ENCODE measurements at places on chromosomes 13 and 19. TPM values are rescaled to one million over a fixed set of nuclear protein-coding genes. Genes with fewer than 3 reads are reported as not detected.

GADD45GIP1 gene
- 19.4 TPM for total RNA-seq

GRCh38 chr19:1856698-1857603, 6.4 kb downstream of the KLF16 start:
- H3K4me3 ChIP-seq: peak overlapping the region; percentile 87
- H3K27me3 ChIP-seq: no peaks in the 10 kb centered on the region
- DNase-seq: peak; percentile 70
- no peaks in the 10 kb centered on the region for H3K36me3 ChIP-seq
- peak overlapping the region; percentile 96 for H3K27ac ChIP-seq

DNA sequence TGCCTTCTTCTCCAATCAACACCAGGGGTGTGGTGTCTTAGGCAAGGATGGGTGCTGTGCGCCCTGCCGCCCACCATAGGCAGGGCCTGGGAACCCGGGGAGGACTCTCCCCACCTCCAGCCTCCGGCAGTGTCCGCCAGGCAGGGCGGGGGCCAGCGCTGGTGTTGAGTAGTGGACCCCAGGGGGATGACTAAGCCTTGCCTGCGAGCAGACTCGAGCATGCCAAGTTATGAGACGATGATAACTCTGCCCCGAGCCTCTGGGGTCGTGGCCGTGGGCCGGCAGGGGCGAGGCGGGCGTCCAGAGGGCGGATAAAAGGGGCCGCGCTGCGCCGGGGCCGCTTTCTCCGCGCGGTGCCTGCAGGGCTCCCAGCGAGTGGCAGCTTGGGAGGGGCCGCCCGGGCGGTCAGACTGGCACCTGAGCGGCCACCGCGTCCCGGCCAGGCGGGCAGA, at the start of gene MEDAG:
MEDAG (plus strand) TSS at position 340 of the 452 bp plus-strand sequence. CDS start 245 bp downstream, outside the sequence.
- no peak for DNase-seq
- peaks cover 3% of the 10 kb centered on the region for H3K36me3 ChIP-seq
- H3K4me1 ChIP-seq: peaks cover 16% of the 10 kb centered on the region
- no peak within 1 kb of the TSS for H3K27ac ChIP-seq
- no peak within 1 kb of the TSS for H3K4me3 ChIP-seq

CAPN12 gene
- total RNA-seq: 26.4 TPM

GRCh38 chr13:97243915-97244781, 22.0 kb downstream of the MBNL2 start:
- H3K4me3 ChIP-seq: no peak overlapping the region
- no peak for DNase-seq
- no peaks in the 10 kb centered on the region for H3K36me3 ChIP-seq
- H3K4me1 ChIP-seq: peaks cover 12% of the 10 kb centered on the region
- H3K27ac ChIP-seq: no peak overlapping the region
- H3K27me3 ChIP-seq: no peaks in the 10 kb centered on the region

DNA sequence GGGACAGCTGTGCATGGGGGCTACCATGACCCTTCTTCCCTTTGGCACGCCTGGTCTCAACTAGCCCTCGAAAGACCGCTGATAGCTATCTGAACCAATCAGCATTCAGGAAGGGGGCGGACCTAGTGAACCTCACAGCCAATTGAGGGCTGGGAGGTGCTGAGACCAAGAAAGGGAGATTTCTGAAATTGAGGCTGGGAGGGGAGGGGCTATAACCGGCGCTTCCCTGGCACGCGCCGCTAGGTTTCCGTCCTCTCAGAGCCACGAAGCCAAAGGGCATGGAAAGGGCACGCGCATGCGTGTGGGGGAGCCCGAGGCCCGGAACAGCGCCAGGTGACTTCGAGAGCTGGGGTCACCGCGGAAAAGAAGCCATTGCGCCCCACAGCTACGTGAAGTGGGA, 4.2 kb upstream of the PAFAH1B3 start:
- H3K27me3 ChIP-seq: peaks cover 9% of the 10 kb centered on the region
- no peak for DNase-seq
- H3K4me3 ChIP-seq: no peak overlapping the region
- H3K27ac ChIP-seq: no peak overlapping the region
- peaks cover 14% of the 10 kb centered on the region for H3K4me1 ChIP-seq

GRCh38 chr19:1082165-1082927, 12.8 kb downstream of the POLR2E start:
- H3K4me1 ChIP-seq: peaks cover 21% of the 10 kb centered on the region
- peak; percentile 89 for DNase-seq

GRCh38 chr19:44111910-44112463, 1.2 kb upstream of the ZNF225 start:
- peaks cover 17% of the 10 kb centered on the region for H3K4me1 ChIP-seq
- DNase-seq: no peak
- peaks cover 45% of the 10 kb centered on the region for H3K36me3 ChIP-seq
- no peaks in the 10 kb centered on the region for H3K27me3 ChIP-seq
- peak overlapping the region; percentile 53 for H3K4me3 ChIP-seq

- no peak for DNase-seq
- H3K36me3 ChIP-seq: peaks cover 34% of the 10 kb centered on the region
- peaks cover 5% of the 10 kb centered on the region for H3K4me1 ChIP-seq
- no peaks in the 10 kb centered on the region for H3K27me3 ChIP-seq
- no peak overlapping the region for H3K4me3 ChIP-seq
- no peak overlapping the region for H3K27ac ChIP-seq
These were observed 9.6 kb downstream of the PLPPR3 start for GRCh38 chr19:812049-812746.

DNA sequence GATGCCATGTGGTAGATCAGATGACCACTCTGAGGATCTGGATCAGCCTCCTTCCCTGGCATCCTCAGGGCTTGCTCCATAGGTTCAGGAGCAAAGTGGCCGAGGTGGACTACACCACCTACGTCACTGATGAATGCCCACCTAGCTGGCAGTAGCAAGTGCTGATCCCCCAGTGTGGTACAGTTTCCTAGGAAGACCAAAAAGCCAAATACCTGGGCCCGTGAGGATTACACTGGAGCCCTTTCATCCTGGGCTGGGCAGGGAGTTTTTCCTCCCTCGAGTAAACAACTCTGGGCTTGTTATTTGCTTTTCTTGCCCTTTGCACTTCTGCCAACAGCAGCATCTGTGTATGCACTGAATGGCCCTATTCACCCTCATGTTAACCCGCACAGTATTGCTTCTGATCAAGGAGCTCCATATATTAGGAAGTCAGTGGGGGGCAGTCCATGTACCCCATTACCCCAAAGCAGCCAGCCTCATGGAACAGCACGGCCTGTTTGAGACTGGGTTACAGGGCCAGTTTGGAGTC, 3.3 kb upstream of the MYADM start:
- no peak overlapping the region for H3K4me3 ChIP-seq
- H3K27me3 ChIP-seq: peaks cover 2% of the 10 kb centered on the region
- H3K36me3 ChIP-seq: no peaks in the 10 kb centered on the region
- DNase-seq: no peak
- H3K27ac ChIP-seq: no peak overlapping the region
- peaks cover 19% of the 10 kb centered on the region for H3K4me1 ChIP-seq

DNA sequence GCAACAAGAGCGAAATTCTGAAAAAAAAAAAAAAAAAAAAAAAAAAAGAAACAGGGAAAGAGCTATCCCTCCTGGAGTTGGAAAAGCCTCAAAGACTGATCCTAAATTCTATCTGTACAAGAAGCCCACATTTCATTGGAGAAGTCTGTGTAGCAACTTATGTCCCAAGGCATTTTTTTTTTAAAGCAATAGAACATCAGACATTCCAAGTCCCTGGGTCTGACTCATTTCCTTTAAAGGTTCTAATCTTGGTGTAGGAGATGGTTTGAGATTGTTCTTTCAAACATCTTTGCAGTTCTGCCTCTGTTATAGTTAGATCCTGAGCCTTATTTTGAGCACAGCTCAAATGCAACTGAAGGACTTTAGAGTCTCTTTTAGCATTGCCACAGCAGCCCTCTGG, 706.5 kb upstream of the MIR17HG start:
- no peak overlapping the region for H3K27ac ChIP-seq
- H3K27me3 ChIP-seq: no peaks in the 10 kb centered on the region
- DNase-seq: no peak
- H3K36me3 ChIP-seq: no peaks in the 10 kb centered on the region
- no peak overlapping the region for H3K4me3 ChIP-seq

TIMM50 gene
- total RNA-seq: 46.8 TPM

GRCh38 chr13:95267662-95268342, 33.4 kb downstream of the ABCC4 start:
- no peak overlapping the region for H3K27ac ChIP-seq
- no peak for DNase-seq
- H3K4me1 ChIP-seq: no peaks in the 10 kb centered on the region
- H3K27me3 ChIP-seq: no peaks in the 10 kb centered on the region

- H3K4me3 ChIP-seq: peak overlapping the region; percentile 73
- peaks cover 42% of the 10 kb centered on the region for H3K4me1 ChIP-seq
- H3K36me3 ChIP-seq: peaks cover 37% of the 10 kb centered on the region
- peak overlapping the region; percentile 81 for H3K27ac ChIP-seq
- DNase-seq: no peak
These were observed 26.3 kb downstream of the SAE1 start for GRCh38 chr19:47156861-47157430.

DNA sequence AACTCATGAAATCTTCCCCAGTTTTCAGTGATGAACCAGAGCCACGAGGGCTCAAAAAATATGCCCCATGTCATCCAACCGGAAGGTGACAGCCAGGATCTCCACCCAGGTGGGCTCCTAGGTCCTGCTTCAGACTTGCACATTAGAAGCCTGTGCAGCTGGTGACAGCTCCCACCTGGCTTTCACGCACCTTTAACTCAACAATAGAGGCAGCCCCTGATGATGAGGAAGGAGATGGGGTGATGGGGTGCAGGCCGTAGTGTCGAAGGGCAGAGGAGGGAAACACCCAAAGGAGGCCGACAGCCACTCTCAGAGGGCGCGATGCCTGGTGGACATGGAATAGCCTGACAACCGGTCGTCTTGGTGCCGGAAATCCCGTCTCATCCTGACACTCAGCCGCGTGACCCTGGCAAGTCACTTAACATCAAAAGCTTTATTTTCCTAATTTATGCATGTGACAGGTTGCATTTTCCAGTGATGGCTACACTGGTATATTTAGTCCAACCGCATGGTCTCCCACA, 118.0 kb downstream of the SOX1 start:
- no peak for DNase-seq
- no peaks in the 10 kb centered on the region for H3K4me1 ChIP-seq
- no peaks in the 10 kb centered on the region for H3K36me3 ChIP-seq
